ENCODE measurements at places on chromosomes 2 and 18.

GRCh38 chr2:109110170-109110569 is 18.8 kb upstream of the SH3RF3 start:
- DNase-seq = no peak

GRCh38 chr2:50641633-50642032 is 390.3 kb downstream of the NRXN1 start:
- DNase-seq = no peak

- DNase-seq = no peak
These were observed 173.1 kb downstream of the ASB1 start for GRCh38 chr2:238599549-238600505.

DNA sequence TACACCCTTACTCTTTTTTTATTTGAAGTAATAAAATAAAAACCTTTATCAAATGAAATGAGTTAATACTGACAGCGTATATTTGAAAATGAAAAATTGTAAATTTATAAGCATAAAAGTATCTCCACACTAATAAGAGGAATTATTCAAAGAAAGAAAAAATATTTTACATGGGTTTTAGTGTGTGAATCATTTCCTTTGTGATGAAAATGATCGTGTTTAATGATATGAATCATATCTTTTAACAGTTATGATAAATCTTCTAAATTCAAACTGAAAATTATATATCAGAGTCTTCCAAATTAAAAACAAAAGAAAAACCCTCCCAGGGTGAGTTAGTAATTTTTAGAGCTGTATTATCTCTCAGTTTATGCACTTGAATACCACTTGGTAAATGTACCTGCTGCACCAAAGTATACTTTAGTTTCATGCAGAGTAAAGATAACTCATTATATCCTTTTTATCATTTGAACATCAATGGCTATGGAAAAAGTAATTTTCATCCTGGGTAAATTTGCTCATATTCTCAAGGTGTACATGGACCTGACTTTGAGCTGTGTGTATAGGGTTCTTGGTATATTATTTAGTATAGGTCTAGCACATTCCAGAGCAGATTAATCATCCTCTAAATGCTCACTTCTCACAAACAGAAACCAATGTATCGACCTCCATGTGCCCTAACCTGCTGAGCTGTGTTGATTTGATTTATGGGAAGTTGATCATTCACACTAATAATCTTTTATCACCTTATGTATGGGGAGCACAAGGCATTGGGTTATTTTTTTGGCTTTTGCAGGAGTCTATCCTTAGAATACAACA is 98.7 kb upstream of the VWC2L start:
- no peak for DNase-seq

- DNase-seq = no peak
These were observed 27.7 kb upstream of the ATRAID start for GRCh38 chr2:27184115-27184514.

DNA sequence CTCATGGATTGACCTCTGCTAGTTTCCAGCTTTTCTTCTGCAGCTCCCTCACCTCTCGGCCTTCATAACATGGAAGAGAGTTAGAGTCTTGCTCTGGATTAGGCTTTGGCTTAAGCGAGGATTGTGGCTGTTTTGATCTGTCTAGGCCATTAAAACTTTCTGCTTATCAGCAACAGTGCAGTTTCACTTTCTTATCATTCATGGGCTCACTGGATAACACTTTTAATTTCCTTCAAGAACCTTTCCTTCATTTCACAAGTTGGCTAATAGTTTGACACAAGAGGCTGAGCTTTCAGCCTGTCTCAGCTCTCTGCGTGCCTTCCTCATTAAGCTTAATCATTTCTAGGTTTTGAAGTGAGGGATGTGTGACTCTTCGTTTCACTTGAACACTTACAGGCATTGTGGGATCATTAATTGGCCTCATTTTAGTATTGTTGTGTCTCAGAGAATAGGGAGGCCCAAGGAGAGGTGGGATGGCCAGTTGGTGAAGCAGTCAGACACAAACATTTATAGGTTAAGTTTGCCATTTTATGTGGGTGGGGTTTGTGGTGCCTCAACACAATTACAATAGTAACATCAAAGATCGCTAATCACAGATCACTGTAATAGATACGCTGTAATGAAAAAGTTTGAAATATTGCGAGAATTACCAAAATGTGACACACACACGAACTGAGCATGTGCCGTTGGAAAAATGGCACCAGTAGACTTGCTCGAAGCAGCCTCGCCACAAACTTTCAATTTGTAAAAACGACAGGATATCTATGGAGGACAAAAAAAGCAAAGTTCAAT is 129.3 kb downstream of the ZNF236 start:
- DNase-seq = peak; percentile 28

- no peak for DNase-seq
These were observed 101.0 kb upstream of the NT5C1B start for GRCh38 chr2:18690342-18690741.

DNA sequence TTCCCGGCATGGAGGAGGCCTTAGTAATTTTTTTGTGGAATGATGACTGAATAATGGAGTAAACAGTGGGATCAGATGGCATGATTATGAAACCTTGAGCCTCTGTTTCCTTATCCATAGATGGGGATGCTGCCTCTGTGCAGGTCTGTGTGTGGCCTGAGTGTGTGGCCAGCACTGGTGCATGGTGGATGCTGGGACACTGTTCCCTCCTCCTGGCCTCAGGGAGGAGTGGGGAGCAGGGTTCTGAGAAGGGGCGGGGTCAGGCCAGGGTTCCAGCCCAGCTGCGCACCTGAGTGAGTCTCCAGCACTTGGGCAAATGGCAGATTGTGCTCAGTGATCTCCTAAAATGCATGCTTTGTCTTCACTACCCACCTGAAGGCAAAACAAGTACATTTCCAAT is 66.4 kb downstream of the DCDC2C start:
- DNase-seq = no peak

DNA sequence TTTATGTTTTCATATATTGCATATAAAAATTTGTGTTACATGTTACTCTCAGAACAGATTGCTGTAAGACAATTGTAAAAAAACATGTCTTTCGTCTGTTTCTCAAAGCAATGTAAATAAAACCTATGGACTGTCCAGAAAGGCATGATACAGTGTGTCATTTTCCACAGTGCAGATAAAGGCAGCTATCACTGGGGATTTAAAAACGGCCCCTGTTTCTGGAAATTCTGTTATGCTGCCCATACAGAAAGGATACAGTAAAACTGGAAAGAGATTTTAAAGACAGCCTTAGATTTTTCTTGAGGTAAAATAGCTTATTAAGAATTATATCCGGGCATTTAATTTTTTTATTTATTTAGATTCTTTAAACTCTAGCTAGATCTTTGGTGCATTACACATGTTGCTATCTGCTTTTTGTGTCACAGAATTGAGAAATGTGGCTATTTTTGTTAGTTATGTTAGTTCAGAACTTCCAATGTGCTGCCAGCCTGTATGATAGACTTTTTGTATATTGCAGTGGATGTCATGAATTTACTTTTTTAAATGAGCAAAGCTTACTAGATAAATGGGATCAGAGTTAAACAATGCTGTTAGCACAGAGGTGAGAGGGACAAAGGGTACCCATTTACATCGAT is 859 bp upstream of the INO80D start:
- DNase-seq = peak; percentile 64

GRCh38 chr2:101400048-101400447 is 12.7 kb upstream of the CREG2 start:
- no peak for DNase-seq

DNA sequence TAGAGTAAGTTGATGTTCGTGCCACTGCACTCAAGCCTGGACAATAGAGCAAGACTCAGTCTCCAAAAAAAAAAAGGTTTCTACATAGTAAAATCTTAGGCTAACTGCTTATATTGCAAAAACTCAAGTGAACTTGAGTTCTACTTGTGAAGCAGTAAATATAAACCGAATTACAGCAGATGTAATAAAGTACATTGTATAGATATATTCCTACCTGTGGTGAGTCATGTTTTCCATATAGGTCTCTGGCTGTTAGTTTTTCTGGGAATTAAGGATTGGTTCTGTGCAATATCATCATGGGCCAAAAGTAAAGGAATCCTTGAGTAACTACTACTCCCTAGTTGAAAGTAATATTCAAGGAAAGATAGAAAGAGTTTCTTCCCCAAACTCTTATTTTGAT is 159.9 kb downstream of the DYM start:
- DNase-seq = no peak

GRCh38 chr2:178275600-178275999 is 81.3 kb downstream of the OSBPL6 start:
- DNase-seq = no peak

DNA sequence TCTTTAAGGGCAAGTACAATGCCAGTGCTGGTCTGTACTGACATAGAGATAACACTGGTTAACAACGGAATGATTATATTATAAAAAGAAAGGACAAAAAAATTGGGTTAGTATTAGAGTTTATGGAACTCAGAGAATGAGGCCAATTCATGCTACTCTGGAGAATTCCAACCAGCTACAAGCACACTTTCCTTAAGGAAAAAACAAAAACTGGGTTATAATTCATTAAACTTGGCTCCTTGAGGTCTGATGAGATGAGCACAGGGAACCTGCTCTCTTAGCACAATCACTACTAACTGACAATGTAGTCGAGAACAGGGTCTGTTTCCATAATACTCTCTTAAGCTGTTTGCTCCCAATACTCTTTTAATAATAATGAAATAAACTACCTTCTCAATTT is 165.3 kb downstream of the NRXN1 start:
- DNase-seq = no peak

All from hematopoietic multipotent progenitor cell treated with erythropoietin and hydrocortisone succinate and interleukin-3 and kit ligand, for 17 days (in vitro differentiated cells).